Activated T-cell treated with anti-CD3 and anti-CD28 coated beads, Interleukin-2, amount 50 U/mL, for 72 hours (primary cell): ENCODE measurements at places on chromosomes 5 and 9. TPM values are rescaled to one million over a fixed set of nuclear protein-coding genes. Genes with fewer than 3 reads are reported as not detected.

DNA sequence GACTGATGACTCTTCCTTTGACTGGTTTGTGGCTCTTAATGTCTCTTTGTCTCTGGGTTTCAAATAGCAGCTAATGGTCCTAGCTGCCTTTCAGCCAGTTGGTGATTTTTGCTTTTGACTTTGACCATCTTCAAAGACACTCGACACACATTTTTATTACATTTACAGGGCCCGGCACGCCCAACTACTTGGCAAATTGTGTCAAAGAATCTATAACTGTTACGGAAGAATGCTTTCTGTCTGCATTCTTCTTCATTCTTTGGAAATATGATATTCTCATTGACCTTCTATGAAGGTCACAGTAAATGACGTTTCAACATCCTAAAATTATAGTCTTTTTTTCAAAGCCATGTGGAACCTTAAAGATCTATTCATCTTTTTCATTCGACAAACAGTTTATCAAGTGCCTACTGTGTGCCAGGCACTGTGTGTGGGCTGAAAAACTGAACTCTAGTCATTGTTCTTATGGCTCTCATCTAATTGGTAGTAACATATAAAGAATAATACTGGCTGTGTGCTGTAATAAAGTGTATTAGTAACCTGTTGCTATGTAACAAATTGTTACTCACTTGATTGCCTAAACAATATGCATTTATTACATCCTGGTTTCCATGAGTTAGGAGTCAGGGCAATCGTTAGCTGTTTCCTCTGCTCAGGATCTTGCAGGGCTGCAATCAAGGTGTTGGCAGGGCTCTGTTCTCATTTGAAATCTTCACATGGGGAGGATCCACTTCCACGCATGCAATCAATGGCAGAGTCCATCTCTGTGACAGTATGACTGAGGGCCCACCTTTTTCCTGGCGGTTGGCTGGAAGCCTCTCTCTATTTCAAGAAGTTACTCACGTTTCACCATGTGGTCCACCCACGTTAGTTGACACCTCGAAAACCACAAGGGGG, 7.0 kb upstream of the WHRN start:
- DNase-seq = no peak

GRCh38 chr5:153824909-153825308, 213.8 kb downstream of the FAM114A2 start:
- no peak for DNase-seq

DNA sequence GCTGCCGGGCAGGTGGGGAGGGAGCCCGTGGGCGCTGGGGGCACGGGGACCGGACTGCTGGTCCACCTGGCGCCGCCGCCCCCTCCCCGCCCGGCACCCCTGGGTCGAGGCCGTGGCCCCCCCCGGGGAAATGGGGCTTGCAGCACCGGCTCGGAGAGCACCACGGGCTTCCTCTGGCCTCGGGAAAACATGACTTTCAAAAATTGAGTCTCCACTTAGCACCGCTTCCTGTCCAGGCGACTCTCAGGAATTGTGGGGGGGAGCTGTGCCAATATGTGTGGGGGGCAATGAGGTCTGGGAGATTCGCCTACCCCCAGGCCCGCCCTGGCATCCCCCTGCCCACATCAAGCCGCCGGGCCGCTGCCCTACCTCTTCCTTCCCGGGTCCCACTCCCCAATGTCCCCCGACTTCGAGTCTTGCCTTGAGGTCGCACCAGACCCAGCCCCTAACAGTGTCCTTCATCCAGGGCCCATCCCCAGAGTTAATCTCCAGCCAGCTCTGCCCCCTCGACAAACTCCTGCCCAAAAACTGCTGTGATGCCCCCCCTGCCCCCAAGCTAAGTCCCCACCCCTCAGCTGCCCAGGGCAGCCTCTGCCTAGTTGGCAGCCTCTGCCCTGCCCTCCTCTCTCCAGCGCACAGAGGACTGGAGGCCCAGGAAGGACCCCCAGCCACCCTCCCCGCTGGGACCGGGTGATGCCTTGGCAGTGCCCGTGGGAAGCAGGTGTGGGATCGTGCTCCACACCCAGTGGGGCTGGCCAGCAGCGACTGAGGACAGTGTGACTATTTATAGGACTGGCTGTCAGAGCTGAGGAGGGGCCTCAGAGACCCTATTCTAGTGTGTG, 3.9 kb downstream of the EGFL7 start:
- DNase-seq = no peak

GRCh38 chr5:78293851-78294247, 649 bp downstream of the AP3B1 start:
- no peak for DNase-seq

DNA sequence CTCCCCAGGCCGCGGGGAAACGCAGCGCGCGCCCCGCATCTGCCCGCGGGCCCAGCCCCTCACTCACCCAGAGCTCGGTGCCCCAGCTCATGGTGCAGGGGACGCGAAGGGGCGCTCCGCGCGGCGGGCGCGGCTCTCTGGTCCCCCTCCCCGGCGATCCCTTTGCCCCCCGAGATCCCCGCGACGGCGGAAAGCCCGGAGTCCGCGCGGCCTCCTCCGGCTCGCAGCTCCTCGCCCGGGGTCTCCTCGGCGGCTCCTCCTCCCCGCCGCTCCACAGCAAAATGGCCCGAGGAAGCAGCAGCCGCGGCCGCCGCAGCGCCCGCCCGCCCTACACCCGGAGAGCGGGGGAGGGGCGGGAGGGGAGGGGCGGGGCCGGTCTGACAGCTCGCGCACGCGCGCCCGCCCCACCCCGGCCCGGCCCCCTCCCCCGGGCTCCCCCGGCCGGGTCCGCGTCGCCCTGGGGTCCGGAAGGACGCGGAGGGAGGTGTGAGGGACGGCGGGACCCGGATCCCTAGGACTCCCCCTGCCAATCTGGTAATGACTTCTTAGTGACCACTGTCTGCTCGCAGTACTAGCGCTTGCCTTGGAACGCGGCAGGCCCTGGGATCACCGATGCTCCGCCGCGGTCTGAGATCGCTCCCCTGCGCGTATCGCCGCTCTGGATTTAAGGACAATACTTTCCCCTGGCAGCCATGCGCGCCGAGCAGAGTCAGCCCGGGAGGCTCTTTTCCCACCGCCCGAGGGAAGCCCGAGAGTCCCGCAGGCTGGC, at the start of gene FNBP1:
Gene FNBP1 (minus strand): TSS at position 305 of the 769 bp plus-strand sequence. CDS start 214 bp downstream, at position 91.
- peak; percentile 83 for DNase-seq

GRCh38 chr5:132065351-132065937, 5.0 kb downstream of the IL3 start:
- peak; percentile 70 for DNase-seq

- DNase-seq = no peak
Measured at GRCh38 chr9:110156902-110157301, 51.1 kb downstream of the C9orf152 start.

DNA sequence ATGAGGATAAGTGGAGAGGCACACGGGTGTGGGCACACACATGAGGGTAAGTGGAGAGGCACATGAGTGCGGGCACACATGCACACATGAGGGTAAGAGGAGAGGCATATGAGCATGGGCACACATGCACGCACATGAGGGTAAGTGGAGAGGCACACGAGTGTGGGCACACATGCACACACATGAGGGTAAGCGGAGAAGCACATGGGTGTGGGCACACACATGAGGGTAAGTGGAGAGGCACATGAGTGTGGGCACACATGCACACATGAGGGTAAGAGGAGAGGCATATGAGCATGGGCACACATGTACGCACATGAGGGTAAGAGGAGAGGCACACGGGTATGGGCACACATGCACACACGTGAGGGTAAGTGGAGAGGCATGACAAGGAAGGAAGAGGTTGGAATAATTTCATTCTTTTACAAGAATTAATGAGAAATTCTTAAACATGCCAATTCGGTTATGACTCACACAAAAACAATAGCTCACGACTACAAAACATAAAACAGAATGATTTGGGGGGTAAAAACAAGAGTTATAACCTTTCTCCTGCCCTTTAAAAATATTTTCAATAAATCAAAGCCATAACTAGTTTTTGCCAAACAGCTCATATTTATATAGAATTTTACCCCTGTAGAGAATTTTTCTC, 67.5 kb downstream of the APBA1 start:
- DNase-seq = no peak

The SMIM15 gene
- 78.1 TPM for total RNA-seq
